Left lung (tissue), 14 donors: ENCODE measurements at places on chromosomes 13 and 19. TPM values are rescaled to one million over a fixed set of nuclear protein-coding genes. Genes with fewer than 3 reads are reported as not detected.
A peak's percentile ranks its signal among the peaks of the same experiment; 100 is the strongest.

DNA sequence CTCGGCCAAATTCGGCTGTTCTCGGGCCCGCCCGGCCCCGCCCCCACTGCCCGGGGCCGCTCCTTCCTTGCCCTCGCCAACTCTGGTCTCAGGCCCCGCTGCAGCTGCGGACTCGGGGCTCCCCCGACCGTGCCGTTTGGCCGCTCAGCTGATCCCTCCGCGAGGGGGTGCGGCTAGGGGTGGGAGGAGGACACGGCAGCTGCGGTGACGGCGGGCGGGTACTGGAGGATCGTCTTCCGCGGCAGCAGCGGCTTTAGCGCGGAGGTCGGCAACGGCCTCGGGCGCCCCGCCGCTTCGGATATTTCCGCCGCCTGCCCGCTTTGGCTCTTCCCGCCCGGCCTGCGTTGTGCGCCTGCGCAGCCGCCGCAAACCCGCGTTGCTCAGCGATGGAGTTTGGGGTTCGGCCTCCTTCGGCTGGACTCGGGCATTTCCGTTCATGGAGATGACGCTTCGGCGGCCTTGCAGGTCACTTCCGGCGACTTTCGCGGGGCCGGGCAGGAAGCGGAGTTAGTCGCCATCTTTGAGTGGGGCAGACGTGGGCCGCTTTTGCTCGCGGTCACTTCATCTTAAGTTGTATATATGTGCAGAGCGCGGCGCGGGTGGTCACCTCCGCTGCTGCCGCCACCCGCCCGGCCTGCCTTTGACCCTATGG, 338 bp upstream of the UBE2M start:
- peaks cover 30% of the 10 kb centered on the region for H3K27me3 ChIP-seq
- H3K4me3 ChIP-seq, result peak overlapping the region; percentile 74

DNA sequence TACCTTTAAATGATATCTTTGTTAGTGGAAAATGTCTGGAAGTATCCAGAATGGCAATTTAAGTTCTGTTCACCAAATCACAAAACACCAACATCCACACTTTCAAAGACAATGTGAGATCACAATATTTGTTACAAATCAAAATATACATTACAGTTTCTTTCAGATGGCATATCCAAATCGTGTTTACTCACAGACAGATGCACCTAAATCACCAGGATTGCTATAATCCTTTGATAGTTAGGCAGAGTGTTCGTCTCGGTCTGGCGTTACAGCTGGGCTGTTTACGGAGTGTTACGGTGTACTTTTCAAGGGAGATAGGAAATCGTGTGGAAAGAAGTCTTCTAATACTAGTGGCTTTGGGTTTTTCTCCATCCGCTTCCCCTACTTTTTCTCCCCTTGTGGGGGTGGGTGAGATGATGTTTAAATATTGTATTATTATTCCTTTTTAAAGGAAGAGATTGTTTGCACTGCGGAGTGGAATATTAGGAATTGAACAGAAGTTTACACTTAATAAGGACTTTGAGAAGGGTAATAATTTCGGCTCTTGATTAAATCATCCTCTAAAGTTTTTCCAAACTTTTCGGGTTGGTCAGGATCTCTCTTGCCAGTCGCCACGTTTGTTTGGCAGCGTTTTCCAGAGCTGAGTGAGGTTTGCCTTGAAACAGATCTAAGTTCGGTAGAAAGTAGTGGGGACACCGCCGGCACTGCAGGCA, 1.8 kb downstream of the MAB21L1 start:
- no peak overlapping the region for H3K27ac ChIP-seq
- no peak for DNase-seq
- peaks cover 14% of the 10 kb centered on the region for H3K4me1 ChIP-seq
- no peaks in the 10 kb centered on the region for H3K36me3 ChIP-seq
- peaks cover 99% of the 10 kb centered on the region for H3K27me3 ChIP-seq

DNA sequence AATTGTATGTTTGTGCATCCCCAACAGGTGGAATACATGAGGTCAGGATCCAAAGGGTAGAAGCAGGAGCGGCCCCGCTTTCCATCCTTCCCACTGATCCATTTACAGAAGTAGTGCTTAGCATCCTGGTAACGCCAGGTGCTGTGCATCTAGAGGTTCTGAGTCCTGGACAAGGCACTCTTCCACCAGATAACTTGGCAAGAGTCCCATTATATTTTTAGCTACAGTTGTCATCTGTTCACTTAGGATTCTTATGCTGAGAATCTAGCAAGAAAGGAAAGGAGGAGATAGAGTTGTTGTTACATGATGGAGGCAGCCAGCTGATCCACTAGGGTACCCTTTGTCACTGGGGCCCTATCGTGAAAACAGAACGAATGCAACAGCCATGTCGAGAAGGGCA, 389.5 kb upstream of the ZNF507 start:
- H3K27ac ChIP-seq, result no peak overlapping the region
- no peak for DNase-seq
- H3K4me1 ChIP-seq, result no peaks in the 10 kb centered on the region
- H3K27me3 ChIP-seq, result no peaks in the 10 kb centered on the region
- no peaks in the 10 kb centered on the region for H3K36me3 ChIP-seq

DNA sequence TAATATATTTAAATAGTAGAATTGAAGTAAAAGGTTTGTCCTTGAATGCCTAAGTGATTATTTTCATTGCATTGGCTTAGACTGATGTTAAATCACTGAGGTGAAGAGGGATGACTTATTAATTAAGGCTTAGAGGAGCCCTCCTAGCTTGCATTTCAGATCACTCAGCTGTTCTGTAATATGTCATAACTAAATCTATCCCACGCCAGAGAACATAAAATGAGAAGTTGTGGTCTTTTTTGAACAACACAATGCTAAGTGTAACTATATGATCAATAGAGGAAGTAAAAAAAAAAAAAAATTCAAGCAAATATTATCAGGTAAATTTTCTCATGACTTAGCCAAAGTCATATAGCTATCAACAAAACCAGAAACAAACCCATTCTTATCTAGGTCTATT, 752.2 kb downstream of the GPC5 start:
- H3K4me3 ChIP-seq, result no peak overlapping the region
- H3K27ac ChIP-seq, result no peak overlapping the region

DNA sequence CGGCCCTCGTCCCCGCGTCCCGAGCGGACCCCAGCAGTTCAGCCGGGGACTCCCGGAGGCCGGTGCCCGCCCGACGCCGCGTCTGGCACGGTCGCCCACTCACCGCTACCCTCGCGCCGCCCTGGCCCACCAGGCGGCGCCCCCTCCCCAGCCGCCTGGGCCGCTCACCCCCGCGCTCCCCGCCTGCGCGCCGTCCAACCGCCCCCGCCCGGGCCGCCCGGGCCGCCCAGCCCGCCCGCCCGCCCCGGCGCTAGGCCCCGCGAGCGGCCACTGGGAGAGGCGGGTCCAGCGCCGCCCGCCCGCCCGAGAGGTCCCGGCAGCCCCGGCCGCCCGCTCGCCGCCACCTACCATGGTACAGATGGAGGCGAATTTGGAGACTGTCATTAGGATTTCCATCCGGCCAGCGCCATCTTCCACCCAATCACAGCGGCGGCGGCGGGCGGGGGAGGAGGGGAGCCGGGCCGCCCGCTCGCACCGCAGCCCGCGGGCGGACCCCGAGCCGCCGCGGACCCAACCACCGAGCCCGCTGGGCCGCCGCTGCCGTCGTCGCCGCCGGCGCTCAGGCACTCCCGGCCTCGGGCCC, at the start of gene USP12:
Gene USP12, minus strand, starts transcription at position 568 of the 583 bp plus-strand sequence. Its CDS starts 172 bp downstream, at position 396.
- no peaks in the 10 kb centered on the region for H3K27me3 ChIP-seq
- H3K36me3 ChIP-seq, result no peaks in the 10 kb centered on the region

GRCh38 chr19:46753420-46754155, 7.3 kb upstream of the STRN4 start:
- no peak overlapping the region for H3K27ac ChIP-seq
- no peaks in the 10 kb centered on the region for H3K27me3 ChIP-seq
- H3K4me3 ChIP-seq, result no peak overlapping the region
- DNase-seq, result peak; percentile 50
- peaks cover 25% of the 10 kb centered on the region for H3K4me1 ChIP-seq
- H3K36me3 ChIP-seq, result no peaks in the 10 kb centered on the region

GRCh38 chr13:113794764-113795173, 35.7 kb downstream of the TMEM255B start:
- H3K36me3 ChIP-seq, result no peaks in the 10 kb centered on the region
- H3K4me3 ChIP-seq, result no peak overlapping the region
- H3K27ac ChIP-seq, result no peak overlapping the region
- H3K4me1 ChIP-seq, result no peaks in the 10 kb centered on the region

DNA sequence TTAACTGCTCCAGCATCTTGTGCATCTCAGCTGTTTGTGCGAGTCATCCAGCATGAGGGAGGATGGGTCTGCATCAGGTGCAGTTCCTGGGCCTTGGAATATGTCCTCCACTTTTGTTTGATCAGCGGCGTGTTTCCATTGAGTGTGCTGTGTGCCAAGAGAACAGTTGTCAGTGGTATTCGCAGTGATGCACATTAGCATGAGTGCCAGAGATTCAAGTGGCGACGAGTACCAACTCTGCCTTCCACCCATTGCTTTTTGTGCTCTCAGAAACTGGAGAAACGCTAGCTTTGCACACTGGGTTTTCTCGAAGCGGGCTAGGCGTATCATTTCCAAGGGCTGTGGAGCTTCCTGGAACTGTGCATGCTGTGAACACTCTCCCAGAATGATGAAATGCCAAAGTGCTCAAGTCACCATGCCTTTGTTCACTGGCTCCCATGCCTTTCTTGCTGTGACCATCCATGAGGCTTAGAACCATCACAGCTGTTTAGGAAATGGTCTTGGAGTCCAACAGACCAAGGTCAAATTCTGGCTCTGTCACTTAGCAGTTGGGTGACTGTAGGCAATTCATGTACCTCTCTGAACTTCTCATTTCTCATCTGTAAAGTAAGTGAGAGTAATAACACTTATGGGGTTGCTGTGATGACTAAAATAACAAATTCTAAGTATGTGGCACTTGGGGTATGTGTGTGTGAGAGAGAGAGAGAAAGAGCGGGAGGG, 18.4 kb downstream of the LRCH1 start:
- H3K27me3 ChIP-seq, result no peaks in the 10 kb centered on the region
- H3K36me3 ChIP-seq, result no peaks in the 10 kb centered on the region
- no peak overlapping the region for H3K4me3 ChIP-seq
- no peak for DNase-seq

GRCh38 chr19:47651691-47652090, 42.8 kb downstream of the BICRA start:
- H3K27me3 ChIP-seq, result no peaks in the 10 kb centered on the region
- H3K4me1 ChIP-seq, result no peaks in the 10 kb centered on the region
- no peak overlapping the region for H3K4me3 ChIP-seq
- no peak for DNase-seq
- peaks cover 17% of the 10 kb centered on the region for H3K36me3 ChIP-seq

DNA sequence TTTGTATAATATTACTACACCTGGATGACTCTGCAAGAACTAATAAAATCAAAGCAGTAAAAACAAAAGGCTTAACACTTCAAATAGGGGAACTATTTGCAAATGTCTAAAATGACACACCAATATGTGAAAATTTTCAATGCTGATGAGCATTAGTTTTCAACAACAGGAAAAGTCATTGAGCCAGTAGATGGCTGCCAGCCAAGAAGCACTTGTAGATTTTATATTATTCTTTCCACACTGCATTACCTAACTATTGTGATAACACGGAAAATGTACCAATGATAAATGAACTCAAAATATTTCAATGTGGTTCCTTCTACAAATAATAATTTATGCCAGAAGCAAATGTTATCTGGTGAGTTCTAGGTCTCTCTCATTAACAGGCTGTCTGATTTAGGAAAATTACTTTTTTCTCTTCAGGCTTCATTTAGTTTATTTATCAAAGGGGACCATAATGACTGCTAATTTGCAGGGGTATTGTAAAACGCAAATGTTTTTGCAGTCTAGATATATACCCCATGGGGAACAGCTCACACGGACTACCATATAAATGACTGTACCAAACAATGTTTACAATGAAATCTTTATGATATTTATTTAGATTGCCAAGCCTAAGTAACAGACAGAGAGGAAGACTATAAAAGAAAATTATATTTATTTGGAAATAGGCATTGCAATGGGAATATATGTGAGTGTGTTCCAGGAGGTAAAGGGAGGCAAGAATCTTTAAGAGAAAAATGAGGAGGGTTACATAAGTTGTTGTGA, 407.8 kb downstream of the LIG4 start:
- H3K4me1 ChIP-seq, result no peaks in the 10 kb centered on the region
- no peaks in the 10 kb centered on the region for H3K27me3 ChIP-seq
- DNase-seq, result no peak

DNA sequence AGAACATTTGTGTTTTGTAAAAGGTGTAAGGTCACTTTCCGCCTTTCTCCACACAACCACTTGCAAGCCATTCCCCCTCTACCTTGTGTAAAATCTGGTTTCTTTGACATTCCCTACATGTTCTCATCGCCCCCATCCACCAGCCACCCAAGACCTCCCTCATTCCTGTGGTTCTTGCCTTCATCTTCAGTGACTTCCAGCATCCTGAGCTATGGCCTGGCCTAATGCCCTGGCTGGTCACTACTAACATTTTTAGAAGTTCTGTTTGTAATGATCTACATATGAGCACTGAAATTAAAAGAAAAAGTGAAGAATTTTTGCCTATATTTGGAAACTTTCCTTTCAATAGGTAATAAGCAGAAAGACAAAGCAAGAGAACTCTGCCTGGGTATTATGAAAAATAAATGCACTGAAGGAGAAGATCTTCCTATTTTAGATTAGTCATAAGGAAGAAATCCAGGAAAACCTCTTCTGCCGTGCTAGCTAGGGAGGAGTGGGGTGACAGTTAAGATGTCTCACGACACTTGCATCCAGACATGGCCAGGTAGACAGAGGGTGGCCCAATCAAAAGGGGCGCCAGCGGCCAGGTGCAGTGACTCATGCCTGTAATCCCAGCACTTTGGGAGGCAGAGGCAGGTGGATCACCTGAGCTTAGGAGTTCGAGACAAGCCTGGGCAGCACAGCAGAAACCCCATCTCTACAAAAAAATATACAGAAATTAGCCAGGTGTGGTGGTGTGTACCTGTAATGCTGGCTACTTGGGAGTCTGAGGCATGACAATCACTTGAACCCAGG, 28.1 kb upstream of the MPHOSPH8 start:
- H3K36me3 ChIP-seq, result no peaks in the 10 kb centered on the region
- no peak for DNase-seq
- H3K27ac ChIP-seq, result no peak overlapping the region
- peaks cover 38% of the 10 kb centered on the region for H3K27me3 ChIP-seq

GRCh38 chr19:14830702-14831101, 4.3 kb downstream of the OR7A5 start:
- no peak for DNase-seq
- no peak overlapping the region for H3K27ac ChIP-seq
- no peaks in the 10 kb centered on the region for H3K4me1 ChIP-seq
- no peak overlapping the region for H3K4me3 ChIP-seq
- no peaks in the 10 kb centered on the region for H3K36me3 ChIP-seq
- H3K27me3 ChIP-seq, result no peaks in the 10 kb centered on the region

DNA sequence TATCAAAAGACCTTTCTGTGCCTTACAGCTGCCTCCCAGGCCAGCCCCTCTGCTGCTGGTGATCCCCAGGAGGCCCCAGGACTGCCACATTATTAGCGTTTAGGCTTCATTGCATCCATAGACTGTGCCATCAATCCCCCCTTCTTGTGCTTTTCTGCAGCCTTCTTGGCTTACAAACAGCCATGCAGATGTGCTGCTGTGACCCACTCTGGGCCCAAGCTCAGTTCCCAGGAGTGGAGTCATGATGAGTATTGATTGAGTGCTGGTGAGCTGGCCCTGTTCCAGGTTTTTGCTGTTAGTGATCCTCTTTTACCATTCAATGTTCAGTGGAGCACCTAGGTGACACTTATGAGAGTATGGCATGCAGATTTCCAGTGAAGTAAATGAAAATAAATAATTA, 59.9 kb upstream of the SLAIN1 start:
- no peak overlapping the region for H3K4me3 ChIP-seq
- no peaks in the 10 kb centered on the region for H3K4me1 ChIP-seq
- H3K27ac ChIP-seq, result no peak overlapping the region
- no peaks in the 10 kb centered on the region for H3K36me3 ChIP-seq

SIGLEC10 gene
- 1.7 TPM for polyA plus RNA-seq

STARD13 gene
- 21.9 TPM for polyA plus RNA-seq

FREM2 gene
- polyA plus RNA-seq, result 54.1 TPM

SIGLECL1 gene
- not detected for polyA plus RNA-seq

GPR12 gene
- 0.04 TPM for polyA plus RNA-seq

METTL21C gene
- polyA plus RNA-seq, result 0.13 TPM

DENND1C gene
- 21.0 TPM for polyA plus RNA-seq

IFNL1 gene
- polyA plus RNA-seq, result not detected

FFAR1 gene
- 0.09 TPM for polyA plus RNA-seq
